ENCODE measurements at places on chromosomes 4 and X.

- no peak for DNase-seq
Measured at GRCh38 chrX:265502-265901, 15.7 kb upstream of the PLCXD1 start.

GRCh38 chrX:126065901-126066660 lies 100.0 kb downstream of the DCAF12L2 start:
- DNase-seq, result no peak

DNA sequence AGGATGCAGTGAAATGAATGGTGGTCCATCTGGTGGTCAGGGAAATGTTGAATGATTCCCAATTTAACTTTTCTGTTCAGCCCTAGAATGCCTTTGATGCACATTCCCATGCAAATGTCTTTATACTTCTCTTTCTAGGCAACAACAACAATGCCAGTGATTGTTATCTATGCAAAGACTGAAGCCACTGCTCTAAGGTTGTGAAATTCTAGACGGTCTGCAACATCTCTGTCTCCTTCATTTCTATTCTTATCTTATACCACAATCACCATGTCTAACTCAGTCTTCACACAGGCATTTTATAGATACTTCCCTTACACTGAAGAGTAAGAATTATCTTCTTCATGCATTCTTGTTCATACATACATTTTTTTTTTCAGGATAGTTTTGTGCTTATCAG lies 84.5 kb downstream of the HPGD start:
- no peak for DNase-seq

DNA sequence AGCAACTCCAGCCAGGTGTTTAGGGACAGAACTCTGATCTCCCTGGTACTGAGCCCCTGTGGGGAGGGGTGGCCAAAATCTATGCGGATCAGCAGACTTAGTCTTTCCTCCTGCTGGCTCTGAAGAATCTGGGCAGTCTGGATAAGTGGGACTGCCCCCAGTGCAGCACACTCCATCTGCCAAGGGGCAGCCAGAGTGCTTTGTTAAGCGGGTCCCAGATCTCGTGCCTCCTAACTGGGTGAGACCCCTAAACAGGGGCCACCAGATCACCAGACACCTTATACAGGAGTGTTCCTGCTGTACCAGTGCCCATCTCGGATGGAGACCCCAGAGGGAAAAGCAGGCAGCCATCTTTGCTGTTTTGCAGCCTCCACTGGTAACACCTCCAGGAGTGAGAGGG lies 81.5 kb upstream of the IL13RA2 start:
- no peak for DNase-seq

GRCh38 chrX:11215191-11215921 lies 77.9 kb upstream of the AMELX start:
- no peak for DNase-seq

- no peak for DNase-seq
Measured at GRCh38 chr4:8205749-8206611, 6.9 kb downstream of the SH3TC1 start.

DNA sequence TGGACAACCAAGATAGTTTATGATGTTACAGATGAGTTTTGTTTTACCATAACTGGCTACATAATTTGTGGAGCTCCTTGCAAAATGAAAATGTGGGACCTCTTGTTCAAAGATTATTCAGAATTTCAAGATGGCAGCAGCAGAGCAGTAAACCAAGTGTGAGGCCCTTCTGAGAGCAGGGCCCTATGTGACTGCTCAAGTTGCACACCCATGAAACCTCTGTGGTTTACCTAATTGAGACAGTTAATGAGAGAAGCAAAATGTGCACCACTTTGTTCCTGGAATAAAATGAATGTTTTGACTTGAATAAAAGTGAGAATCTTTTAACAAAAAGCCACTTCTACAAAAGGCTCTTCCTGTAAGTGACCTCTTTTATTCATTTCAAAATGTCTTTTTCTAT lies 519.2 kb downstream of the RPA4 start:
- DNase-seq, result no peak

DNA sequence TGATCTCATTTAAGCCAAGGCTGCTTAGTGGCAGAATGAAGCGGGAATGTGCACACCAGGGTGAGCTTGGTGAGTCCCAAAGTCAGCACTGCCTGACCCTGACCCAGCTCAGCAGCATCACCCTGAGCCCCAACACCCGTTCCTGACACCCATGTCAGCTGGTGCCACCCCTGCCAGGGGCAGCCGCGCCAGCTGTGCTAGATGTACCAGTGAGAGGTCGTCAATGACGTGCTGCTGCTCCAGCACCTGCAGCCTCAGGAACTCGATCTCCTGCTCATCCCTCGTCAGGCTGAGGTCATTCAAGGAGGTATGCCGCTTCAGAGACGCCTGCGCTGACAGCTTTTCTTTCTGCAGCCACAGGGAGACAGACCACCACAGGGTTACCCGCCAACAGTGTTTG lies 61.7 kb upstream of the C4orf50 start:
- no peak for DNase-seq

DNA sequence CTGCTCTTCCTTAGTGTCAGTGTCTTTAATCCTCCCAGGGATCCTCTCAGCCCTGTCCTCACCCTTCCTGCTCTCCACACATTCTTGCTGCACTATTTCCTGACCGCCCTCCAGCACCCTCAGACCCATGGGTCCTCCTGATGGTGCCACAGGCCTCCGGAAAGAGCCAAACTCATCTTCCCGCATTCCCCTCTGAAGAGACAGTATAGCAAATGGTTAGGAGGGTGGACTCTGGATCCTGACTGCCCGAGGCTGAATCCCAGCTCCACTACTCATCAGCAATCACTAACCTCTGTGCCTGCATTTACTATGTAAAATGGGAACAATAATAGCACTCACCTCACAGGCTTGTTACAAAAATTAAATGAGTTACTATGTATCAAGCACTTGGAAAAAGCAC lies 6.2 kb downstream of the SUV39H1 start:
- no peak for DNase-seq

- no peak for DNase-seq
Measured at GRCh38 chr4:115851918-115852766, 738.7 kb upstream of the NDST4 start.

GRCh38 chr4:7571001-7571400 lies 136.3 kb upstream of the PSAPL1 start:
- DNase-seq, result no peak

GRCh38 chr4:5772528-5773270 lies 61.7 kb downstream of the EVC start:
- DNase-seq, result no peak

- DNase-seq, result no peak
Measured at GRCh38 chr4:137156054-137156453, 376.2 kb downstream of the PCDH18 start.

DNA sequence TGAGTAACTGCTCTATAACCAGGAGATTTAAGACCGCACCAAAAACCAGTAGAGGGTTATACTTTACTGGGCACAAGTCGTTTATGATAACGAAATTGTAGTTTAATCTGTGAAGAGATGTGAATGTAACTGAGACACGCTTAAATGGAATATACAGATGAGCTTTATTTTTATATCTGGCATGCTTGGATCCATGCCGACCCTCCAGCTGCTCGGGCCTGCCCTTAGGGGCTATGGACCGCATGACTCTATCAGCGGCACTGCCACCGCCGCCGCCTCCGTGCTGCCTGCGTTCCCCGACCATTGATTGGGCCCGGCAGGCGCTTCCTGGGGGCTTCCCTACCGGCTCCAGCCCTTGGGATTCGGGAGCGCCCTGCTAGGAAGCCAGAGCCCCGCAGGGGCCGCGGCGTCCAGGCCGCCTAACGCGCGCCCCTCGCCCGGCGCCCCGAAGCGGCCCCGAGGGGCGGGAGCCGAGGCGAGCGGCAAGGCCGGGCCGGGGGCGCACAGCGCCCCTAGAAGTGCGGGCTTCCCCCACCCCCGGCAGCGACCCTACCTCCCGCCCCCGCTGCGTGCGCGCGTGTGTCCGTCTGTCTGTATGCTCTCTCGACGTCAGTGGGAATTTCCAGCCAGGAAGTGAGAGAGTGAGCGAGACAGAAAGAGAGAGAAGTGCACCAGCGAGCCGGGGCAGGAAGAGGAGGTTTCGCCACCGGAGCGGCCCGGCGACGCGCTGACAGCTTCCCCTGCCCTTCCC lies at the start of gene NFKB1:
Gene NFKB1 (plus strand): TSS at position 664 of the 751 bp plus-strand sequence. CDS start 24,160 bp downstream, outside the sequence.
- DNase-seq, result peak; percentile 71
